T47D (cell line): ENCODE measurements at places on chromosomes 7 and 10.
A peak's percentile ranks its signal among the peaks of the same experiment; 100 is the strongest.

DNA sequence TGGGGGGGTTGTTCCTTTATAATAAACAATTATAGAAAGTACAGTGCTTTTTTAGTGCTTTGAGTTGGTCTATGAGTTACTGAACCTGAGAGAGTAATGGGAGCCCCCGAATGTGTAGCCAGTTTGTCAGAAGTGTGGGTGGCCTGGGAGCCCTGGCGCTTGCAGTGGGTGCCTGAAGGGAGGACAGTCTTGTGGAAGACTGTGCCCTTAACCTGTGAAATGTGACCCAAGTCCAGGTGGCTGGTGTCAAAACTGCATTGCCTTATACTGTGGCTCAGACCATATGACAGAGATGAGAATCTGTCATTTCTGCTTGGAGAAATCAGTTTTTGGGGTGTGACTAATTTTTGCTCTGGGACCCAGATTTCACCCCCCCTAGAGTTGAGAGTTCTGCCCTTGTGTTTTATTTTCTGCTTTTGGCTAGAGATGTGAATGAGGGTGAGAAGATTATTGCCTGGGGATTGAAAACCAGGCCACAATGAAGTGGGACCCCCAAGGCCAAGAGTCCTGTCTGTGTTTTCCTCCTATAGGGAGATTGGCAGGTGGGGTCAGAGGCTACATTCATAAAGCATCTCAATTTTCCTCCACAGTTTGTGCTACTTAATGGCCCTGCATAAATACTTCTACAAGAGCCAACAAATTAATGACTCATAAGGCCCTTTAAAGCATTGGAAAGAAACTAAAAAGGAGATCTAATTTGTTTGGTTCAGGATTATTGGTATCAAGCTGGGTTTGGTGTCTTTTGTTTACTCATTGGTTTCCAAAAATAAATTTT is 24.1 kb upstream of the CARD11 start:
- DNase-seq = no peak

DNA sequence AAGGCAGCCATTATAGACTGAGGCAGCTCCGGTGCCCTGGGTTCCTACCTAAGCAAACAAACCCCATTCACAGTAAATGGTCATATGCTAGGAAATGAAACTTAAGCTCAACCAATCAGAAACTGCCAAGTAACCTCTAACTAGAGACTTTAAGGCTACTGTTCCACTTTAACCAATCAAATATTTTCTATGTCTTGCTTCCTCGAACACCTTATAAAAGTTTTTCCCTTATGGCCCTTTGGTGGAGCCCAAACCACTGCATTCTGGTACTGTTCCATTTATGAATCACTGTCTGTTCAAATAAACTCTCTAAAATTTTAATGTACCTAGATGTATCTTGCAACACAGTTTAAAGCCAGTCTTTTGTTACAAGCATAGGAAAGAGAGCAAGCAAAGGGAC is 361.1 kb downstream of the HGF start:
- DNase-seq = no peak

DNA sequence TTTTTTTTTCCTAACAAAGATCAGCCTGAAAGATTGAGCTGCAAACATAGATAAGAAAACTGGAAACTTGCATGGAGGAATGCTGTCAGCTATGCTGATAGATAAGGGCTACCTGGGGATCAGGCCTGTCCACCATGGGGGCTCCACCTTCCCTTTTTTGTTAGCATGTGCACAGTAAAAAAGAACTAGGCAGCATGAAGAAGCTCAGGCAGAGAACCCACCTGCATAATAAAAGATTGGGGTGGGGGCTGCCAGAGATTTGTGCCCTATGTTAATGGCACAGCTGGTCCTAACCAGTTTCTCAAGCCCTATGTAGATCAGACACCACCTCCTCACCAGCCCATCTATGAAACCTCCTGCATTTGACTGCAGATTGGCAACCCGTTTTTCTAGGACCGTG is 45.4 kb upstream of the CACNB2 start:
- DNase-seq = no peak

GRCh38 chr10:115974351-115974750 is 298.7 kb downstream of the GFRA1 start:
- no peak for DNase-seq

- DNase-seq = peak; percentile 64
Measured at GRCh38 chr7:155467846-155468784, 10.2 kb downstream of the EN2 start.

GRCh38 chr7:97120713-97121457 is 3.4 kb downstream of the SDHAF3 start:
- DNase-seq = no peak

DNA sequence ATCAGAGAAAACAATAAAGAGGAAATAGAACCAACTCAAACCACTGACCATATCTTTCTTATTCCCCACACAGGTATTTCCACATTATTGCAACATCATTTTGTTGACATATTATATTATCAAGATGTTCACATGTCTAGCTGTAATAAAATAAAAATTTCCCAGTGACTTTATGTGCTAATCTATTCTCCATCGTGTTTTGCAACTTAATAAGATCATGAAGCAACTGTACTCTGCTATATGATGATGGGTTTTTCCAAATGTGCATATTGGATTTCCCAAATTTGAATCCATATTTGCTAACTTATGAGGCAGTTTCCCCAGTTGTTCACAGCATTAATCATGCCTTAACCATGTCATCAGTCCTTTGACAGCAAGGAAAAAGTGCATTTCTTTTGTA is 127.8 kb downstream of the ITGB8 start:
- DNase-seq = no peak

- DNase-seq = no peak
Measured at GRCh38 chr10:60978287-60979115, 34.5 kb upstream of the RHOBTB1 start.

- no peak for DNase-seq
Measured at GRCh38 chr7:158324397-158325360, 262.9 kb downstream of the PTPRN2 start.

DNA sequence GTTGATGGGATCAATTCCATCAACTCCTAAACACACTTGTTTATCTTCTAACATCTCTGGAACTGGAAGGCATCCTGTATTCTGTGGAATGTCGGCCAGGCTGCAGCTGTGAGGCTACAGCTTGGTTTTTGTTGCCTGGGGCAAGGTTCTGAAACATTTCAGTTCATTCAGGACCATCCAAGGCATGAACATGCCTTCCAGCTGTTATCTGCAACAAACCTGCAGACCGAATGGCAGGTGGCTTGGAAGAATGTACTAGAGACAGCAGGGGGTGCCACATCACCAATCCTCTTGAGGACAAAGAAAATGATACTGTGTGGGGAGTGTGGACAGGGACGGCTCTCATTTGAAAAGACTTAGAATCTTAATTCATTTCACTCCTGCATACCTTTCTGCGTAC is 12.4 kb downstream of the PAPOLB start:
- DNase-seq = peak; percentile 84

GRCh38 chr10:84607523-84607922 is 279.1 kb downstream of the CCSER2 start:
- DNase-seq = no peak

DNA sequence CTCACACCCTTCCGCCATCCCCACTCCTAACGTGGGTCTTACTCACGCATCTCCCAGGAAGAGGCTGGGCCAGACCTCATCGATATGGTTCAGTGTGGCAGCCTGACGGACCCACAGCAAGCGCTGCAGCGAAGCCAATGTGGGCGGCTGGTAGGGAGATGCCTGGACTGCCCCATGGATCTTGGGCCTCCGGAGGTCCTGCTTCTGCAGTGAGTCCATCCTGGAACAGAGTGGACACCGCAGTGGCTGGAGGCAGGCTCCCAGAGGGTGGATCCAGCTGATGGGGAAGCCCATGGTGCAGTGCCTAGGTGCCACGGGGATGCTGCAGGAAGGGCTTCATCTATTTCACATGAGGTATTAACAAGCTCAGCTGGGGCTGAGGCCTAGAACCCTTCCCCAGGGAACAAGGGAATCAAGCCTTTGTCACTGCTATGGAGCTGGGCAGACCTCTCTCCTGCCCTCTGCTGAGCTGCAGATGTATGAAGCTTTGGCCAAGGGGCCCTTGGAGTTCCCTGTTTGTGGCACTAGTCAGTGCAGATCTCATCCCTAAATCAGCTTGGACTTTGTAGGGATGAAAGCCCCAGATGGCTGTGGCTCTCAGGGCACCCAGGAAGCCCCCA is 13.7 kb upstream of the SAMD8 start:
- DNase-seq = peak; percentile 57

- DNase-seq = no peak
Measured at GRCh38 chr7:26910221-26910620, 45.8 kb upstream of the SKAP2 start.

DNA sequence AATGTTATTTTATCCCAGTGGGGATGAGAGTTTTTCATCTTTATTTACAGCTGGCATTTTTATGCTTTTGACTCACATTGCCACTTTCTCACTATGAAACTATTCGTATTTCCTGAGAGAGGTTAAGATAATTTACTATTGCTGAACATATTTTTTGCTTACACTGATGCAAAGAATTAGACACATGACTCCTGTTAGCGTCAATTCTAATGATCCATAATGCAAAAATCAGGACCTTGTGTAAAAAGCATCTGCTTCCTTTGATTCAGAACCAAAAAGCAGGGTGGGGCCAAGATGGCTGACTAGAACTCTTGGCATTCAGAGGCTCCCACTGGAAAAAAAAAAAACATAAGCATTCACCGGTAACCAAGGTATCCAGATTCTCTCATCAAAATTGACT is 464.8 kb downstream of the SEMA3D start:
- no peak for DNase-seq

DNA sequence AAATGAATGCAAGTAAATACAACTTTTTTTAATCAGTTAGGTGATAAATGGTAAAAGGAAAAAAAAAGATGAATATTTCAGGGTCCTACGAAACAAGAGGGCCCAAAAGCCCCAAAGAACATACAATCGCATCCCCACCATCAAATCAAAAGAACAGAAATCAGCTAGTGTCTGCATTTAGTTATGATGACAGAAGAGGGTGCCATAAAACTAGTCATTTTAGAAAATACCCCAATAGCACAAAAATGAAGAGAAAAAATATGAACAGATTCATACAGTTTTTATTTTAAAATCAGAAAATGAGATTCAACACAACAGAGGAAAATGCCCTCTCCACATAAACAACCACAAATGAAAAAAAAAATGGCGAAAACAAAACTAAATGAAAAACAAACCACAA is 905.5 kb downstream of the REEP3 start:
- DNase-seq = no peak

- no peak for DNase-seq
Measured at GRCh38 chr10:15420858-15421257, 49.8 kb upstream of the FAM171A1 start.

DNA sequence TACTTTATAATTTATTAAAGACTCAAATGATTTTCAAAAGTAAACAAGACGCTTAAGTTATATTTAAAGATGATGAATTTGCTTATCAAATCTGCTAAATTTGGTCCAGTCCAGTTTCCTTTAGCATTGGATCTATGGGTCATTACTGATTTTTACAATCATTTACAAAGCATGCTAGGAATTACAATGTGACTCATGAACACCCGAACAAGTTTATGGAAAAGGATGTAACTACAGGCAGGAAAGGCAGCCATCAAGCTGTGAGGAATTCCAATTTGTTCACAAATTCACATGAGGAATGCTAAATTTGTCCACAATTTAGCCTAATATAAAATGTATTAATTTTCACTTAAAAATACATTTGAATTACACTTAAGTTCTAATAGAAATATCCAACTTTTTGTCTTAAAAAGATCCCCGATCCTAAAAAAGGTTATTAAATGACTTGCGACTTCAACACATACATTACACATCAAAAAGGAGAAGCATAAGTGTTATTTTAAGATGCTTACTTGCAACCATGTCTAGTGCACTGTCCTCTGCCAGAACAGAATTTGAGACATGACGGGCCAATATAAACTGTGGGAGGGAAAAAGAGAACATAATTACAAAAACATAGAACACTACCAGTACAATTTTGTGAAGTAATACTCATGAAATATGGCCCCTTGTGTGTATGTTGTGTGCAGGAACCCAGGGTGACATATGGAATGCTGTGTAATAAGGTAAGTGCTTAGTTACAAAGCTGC is 194.2 kb upstream of the SLC26A5 start:
- no peak for DNase-seq

DNA sequence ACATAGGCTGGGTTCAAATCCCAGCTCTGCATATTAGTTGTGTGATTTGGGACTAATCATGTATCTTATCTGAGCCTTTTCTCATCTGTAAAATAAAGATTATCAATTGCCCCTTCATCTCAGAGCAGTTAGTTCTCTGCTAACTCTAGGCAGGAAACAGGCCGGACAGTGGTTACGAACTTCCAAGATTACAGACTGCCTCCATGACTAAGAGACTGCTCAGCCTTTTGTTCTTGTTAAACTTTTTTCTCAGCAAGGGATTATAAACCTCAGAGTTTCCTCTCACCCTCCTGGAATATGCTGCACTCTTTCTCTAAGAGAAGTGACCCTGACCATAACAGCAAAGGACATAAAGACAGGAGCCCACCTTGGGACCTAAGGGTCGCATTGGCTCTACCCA is 52.5 kb upstream of the NFKB2 start:
- no peak for DNase-seq

GRCh38 chr7:1942243-1942940 is 272.3 kb downstream of the ELFN1 start:
- DNase-seq = no peak

DNA sequence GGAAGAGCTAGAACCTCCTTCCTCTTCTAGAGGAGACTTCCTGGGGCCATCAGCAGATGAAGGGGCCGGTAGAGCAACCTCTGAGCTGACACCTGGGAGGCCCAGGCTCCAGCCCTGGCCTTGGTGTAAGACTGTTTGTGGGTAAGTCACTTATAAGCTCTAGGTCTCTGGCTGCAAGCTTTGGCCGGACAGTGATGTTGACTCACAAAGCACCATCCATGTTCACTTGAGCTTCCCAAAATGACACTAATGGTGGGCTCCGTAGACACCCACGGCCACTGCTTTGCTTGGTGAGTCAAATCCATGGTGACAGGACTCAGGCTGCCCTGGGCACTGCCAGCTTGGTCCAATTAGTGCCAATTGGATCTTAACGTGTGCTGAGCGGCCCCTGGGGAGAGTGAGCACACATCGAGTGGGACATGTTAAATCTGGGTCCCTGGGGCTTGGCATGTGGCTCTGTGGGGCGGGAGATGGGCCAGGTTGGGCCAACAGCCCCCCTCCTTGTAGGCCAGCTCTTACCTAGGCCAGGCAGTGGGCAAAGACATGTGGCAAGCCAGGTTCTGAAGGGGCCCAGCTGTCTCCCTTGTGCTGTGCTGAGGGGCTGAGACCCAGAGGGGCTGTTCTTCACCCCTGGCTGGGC is 16.7 kb downstream of the NEURL1 start:
- no peak for DNase-seq

DNA sequence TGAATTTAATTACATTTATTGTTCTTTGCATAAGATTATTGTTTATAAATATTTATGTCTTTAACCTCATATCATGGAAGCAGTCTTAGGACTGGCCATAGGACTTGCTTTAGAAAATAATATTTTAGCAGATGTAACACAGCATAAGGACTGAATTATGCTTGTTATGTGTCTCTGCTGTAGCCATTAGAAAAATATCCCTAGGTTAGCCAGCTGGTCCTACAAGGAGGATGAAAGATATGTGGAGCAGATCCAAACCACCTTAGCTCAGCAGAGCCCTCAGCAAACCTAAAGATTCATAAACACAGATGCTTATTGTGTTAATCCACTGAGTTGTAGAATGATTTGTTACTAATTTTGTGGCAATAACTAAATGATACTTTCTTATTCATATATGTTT is 166.0 kb upstream of the COL1A2 start:
- DNase-seq = no peak
